ENCODE measurements at places on chromosomes 2 and 18. TPM values are rescaled to one million over a fixed set of nuclear protein-coding genes. Genes with fewer than 3 reads are reported as not detected.

KRTCAP3 gene
- not detected for total RNA-seq

DNA sequence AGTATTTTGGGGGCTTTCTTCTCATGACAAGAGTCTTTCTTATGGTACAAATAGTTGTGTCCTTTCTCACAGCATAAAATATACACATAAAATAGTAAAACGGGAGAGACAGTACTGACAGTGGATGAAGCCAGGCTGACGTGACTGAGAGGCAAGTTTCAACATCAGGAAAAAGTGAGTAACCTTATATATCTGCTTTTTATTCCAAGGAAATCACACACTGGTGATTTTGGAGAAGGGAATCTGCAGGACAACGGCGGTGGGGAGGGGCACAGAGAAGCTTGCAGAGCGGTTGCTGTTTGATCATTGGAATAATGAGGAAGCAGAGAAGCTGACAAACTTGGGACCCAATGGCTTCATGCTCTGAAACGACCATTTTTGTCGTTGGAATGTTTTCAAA lies 130.6 kb upstream of the ZNF236 start:
- no peak for DNase-seq

- DNase-seq: no peak
These were observed 45.4 kb downstream of the TTN start for GRCh38 chr2:178761759-178762371.

MOCOS gene
- total RNA-seq: 0.21 TPM

DNA sequence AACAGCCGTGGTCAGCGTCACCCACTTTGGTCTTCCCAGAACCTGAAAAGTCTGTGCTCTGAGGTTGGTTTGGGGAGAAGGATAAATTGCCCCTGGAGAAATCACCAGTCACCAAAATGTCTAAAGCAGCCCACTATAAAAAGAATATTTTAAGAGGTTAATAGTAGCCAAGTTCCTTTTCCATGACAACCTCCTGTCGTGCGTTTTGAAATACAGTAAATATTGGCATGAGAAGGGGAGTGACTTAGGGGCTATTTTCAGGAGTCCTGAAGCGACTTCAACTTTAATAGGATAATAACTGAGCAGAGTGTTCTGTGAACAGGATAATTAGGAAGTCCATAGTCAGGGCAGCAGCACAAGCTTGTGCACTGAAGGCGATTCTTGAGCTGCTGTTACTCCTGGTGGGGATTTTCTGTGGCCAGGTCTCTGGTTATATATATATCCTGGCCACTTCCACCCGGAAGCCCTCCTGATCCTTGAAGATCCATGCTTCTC lies 49.3 kb downstream of the RNF144A start:
- no peak for DNase-seq

DNA sequence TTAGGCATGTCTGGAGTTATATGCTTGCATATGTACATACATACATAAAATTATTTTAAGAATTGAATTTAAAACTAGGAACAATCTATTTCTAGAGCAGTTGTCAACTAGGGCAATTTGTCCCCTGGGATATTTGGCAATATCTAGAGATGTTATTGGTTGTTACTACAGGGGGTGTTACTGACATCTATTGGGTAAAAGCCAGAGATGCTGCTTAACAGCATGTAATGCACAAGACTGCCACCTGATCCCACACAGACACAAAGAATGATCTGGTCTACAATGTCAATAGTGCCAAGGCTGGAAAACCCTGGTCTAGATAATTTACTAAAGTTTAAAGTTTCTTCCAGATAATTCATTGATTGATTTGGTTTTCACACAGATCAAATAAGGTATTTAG lies 185.3 kb downstream of the NYAP2 start:
- no peak for DNase-seq

- no peak for DNase-seq
These were observed 1053.5 kb upstream of the CELF4 start for GRCh38 chr18:38619129-38619528.

DNA sequence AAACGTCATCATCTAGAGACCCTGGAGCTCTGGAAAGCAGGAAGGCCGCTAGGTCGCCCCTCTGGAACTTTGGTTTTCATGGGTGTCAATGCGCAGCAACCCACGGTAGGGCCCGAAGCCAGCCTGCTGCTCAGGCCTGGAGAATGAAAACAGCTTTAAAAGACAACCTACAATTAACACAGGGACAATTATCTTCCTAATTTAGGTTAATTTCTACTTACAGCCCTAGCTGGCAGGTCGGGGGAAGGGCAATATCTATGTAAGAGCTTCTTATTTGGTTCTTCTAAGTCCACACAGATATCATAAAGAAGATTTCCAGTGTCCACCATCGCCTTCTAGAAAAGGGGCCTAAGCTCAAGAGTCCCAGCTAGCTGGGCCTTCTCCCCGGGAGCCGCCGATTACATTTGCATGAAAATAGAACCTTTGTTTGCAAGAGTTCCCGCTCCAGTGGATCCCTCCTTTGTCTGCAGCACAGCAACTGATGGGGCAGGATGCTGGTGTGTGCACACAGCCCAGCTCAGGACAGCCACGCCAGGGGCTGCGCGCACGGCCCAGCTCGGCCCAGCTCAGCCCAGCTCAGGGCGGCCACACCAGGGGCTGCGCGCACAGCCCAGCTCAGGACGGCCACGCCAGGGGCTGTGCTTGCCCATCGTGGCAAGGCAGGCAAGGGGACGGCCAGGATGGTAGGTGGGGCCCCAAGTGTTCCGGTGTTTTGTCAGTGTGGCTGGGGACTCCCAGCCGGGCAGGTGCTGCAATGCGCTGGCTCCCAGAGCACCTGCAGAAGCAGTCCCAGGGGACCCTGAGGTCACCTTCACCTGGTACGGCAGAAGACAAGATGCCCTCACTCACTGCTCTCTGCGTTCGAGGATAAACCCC lies 109.1 kb downstream of the HDAC4 start:
- no peak for DNase-seq

DNA sequence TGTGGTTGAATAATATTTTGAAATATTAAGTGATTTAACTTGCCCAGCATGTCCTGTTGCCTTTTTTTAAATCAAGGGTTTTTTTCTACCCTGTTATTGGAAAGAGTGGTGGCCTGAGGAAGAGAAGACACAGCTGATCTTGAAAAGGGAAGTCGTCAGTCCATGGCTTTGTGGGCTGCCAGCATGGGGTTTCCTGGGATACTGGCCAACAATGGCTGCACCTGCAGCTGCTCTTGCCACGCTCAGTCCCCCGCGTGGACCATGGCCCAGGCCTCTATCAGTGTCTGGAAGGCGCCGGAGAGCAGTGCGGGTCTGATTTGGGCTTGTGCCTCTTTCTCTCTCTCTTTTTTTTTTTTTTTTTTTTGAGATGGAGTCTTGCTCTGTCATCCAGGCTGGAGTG lies 99.3 kb downstream of the ASB1 start:
- DNase-seq: no peak

GRCh38 chr18:53534203-53534602 lies 690.3 kb downstream of the MBD2 start:
- DNase-seq: no peak

GRCh38 chr2:25615920-25616319 lies 57.5 kb downstream of the DTNB start:
- DNase-seq: no peak

DNA sequence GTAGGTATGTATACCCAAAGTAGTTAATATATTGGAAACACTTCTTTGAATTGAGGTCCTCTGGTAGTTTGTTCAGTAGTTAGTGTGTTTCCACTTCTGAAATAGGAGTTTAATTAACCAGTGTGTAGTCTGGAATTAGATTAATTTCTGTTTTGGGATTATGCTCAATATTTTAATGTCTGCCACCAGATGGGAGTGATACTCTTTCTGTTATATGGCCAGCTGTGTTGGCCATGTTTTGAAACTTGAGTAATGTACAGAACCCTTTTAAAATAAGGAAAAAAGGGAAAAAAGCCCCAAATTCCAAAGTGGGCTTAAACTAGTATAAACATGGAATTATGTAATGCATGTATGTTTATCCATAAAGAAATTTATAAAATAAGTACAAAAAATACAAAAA lies 147.7 kb downstream of the CTNNA2 start:
- DNase-seq: no peak

DNA sequence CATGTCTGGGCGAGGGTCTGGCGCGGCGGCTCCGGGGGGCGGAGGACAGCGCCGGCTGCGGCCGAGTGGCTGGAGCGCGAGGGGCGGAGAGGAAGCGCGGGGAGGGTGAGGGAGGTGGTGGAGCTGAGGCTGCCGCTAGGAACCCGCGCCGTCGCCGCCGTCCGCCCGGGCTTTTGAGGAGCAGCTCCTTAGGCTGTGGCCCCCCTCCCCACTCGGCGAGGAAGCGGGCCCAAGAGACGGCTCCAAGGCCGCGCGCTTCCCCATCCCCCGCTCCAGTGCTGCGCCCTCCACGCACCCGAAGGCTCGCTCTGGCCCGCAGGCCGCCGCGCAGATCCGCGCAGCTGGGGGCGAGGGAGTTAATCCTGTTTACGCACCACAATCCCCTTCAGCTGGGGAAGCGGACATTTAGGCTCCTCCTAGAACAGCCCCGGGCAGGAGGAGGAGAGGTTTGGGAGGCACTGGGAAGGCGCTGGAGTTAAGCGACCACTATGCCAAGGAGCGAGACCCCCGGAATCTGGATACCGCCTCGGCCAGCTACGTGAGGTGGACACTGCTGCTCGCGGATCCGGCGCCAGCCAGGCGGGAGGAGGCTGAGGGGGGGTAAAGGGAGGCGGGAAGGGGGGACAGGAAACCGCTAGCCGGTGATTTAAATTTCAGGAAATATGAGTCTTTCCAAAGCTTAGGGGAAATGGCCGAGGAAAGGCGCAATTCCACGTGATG lies at the start of gene CNRIP1:
Gene CNRIP1 (minus strand): TSS at position 552 of the 720 bp plus-strand sequence. CDS start 549 bp downstream, at position 3.
- DNase-seq: no peak

ANKRD30B gene
- not detected for total RNA-seq

ANTXR1 gene
- total RNA-seq: 90.3 TPM

DNA sequence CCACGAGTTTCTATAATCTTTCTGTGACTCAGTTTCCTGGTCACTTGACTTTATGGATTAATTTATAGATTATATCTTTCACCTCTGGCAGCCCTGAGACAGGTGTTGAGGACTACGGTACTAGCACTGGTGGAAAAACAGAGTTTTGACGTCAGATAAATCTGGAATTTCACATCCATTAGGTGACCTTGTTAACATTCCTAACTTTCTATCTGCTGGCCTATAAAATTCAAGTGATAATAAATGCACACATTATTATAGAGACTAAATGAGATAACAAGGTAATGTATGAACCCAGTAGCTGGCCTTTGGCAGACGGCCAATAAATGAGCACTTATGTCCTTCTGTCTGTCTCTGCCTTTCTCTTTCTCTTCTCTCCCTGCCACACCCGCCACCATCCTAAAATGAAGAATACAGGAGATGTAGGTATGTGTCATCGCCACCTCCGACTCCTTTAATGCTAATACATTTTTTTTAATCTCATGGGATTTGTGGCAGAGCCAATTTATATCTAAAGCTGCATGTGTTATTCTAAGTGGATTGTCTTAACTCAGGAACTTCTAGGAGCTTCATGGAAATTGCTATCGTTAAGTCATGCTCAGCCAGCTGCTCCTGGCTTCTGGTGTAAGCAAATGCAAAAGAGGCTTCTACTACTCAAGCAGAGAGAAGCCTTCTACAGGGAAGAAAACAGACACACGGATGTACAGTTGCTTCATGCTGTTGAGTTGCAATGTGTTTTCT lies 2.3 kb downstream of the TM4SF20 start:
- DNase-seq: no peak

DNA sequence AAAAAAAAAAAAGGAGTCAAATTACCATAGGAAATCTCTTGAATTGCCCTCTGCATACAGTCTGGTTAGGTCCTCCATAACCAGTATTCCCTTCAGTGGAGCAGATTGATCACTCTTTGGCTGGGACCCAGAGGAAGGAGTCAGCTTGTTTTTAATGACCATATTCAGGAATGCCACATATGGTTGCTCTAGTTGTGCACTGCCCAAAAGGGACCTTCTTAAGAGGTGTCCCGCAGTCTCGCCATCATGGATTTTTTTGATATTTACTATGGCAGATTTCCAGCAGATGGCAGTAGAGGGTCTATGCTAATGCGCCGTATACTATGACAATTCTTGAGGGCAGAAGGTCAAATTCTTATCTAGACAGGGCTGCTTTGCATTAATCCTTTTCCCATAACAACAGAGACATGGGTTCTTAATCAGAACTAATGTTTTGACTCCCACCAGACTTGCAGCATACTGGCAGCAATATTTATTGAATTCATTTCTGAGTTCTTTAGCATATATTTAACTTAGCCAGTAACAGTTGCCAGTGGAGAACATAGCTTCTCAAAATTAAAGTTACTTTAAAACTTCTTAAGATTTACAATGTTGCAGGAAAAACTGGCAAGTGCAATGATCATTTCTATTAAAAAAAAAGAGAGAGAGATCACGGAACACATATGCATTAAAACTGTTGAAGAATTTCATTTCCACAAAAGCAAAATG lies 31.8 kb upstream of the INPP4A start:
- no peak for DNase-seq
